Stimulated activated naive B cell treated with anti-CD40 and anti-IgM and Interleukin-4, amounts not matched to agents 10 μg/mL and 1 μg/mL and 100 μg/mL, for 72 hours (primary cell): ENCODE measurements at places on chromosomes 6 and 20.
A peak's percentile ranks its signal among the peaks of the same experiment; 100 is the strongest.

DNA sequence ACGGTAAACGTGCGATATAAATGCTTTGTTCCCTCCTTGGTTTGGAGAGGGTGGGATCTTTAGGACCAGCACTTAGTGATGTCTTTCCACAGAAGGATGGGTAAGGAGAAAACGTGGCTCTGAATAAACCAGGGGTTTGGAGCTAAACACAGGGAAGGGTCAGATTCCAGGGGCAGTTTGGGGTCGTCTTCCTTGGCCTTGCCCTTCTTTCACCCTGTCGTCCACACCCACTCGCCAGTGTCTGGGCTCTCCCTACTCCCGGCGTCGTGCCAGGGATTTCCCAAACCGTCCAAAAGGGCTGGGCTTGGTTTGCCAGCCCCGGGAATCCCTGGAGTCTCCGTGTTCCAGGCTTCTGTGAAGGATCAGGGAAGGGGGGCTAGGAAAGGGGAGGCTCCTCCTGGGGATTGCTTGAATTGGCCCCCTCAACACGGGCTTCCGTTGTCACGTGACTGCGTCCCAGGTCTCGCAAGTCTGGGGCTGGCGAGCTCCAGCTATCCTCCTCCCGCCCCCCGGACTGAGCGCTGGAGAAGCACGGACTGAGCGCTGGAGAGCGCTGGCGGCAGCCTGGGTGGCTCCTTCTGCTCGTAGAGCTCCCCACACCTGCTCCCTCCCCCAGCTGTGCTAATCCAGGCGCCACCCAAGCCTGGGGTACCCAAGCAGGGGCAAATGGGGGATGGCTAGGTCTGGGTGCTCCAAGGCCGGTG is 9.4 kb upstream of the ARMC12 start:
- H3K36me3 ChIP-seq, result no peaks in the 10 kb centered on the region
- H3K4me1 ChIP-seq, result peaks cover 43% of the 10 kb centered on the region
- H3K4me3 ChIP-seq, result peak overlapping the region; percentile 52
- peaks cover 6% of the 10 kb centered on the region for H3K27me3 ChIP-seq
- H3K27ac ChIP-seq, result peak overlapping the region; percentile 10

GRCh38 chr6:42374018-42374669 is 77.6 kb downstream of the TRERF1 start:
- H3K4me1 ChIP-seq, result peaks cover 30% of the 10 kb centered on the region
- H3K27me3 ChIP-seq, result no peaks in the 10 kb centered on the region
- no peak for DNase-seq
- peak overlapping the region; percentile 79 for H3K27ac ChIP-seq

DNA sequence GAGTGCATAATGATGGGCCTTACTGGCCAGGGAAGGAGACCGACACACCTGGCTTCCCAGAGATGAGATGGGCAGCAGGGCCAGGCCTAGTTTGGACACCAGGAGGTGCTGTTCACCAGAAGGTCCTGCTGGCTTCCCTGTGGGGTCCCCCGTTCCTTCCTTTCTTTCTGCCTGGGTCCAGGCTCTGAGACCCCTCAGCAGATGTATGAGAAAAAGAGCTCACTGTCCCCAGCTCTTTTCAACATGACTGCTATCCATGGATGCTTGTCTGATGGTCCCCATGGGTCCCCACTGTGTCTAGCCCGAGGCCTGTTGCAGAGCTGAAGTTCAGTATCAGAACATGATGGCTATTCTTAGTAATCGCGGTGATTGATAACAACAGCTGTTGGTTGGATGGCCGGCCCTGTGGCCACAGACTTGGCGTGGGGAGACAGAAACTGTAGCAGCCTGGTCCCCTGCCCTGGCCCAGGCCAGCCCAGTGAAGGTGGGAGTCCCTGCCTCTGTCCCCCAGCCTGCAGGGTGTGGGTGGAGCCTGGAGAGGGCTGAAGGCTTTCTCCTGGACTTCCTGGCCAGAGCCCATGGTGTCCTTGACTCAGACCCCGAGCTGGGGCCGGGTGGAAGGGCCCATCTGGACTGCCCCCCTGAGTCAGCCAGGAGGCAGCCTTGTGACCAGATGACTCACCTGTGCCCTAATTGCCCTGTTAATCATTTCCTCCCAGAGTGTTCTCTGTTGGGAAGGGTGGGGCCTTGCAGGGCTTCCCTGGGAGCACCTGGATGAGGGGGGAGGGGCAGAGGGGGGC is 9.9 kb upstream of the BAK1 start:
- no peak for DNase-seq
- no peak overlapping the region for H3K4me3 ChIP-seq
- H3K27me3 ChIP-seq, result no peaks in the 10 kb centered on the region
- peaks cover 57% of the 10 kb centered on the region for H3K4me1 ChIP-seq
- H3K27ac ChIP-seq, result peak overlapping the region; percentile 95

- no peak overlapping the region for H3K4me3 ChIP-seq
- H3K27me3 ChIP-seq, result no peaks in the 10 kb centered on the region
- no peak overlapping the region for H3K27ac ChIP-seq
Observed at GRCh38 chr6:138582573-138582972, 83.3 kb upstream of the NHSL1 start.

DNA sequence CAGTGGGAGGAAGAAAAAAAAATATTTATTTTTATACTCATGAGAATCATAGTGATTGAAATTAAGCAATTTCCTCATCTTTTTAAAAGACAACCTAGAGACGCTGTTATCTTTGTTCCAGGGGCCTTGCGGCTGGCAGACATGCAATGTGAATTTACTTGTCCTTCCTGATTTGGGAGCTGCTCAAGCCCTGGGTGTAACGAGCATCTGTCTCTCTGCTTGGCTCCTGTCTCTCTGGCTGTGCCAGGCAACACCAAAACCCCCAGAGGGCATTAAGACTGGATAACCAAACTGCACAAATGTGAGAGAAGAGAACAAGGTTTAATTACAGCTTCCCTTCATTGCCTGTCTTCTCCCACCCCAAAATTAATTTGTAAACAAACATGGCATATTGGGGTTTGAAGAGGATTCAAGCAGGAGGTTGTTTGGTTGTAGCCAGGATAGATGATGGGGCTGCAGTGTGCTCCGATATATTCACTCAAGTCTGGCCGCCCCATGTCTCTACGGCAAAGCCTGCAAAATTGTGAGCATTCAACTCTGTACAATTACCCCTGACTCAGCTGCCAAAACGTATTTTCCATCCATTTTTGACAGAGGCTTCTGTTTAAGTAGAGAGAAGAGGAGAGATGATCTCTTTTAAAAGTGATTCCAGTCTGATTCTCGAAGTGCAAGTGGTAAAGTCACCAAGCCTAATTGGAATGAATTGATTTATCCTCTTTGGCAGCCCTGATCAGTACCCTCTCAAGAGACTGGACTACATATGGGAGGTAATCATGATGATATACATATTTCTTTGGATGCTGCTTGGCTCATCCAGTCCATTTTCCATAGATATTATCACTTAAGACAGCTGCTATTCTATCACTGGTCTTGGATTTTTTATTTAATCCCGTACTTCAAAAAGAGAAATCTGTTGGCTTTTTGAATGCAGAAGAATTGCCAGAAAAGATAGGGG is 170.2 kb downstream of the SLC24A3 start:
- H3K4me1 ChIP-seq, result no peaks in the 10 kb centered on the region
- no peak overlapping the region for H3K4me3 ChIP-seq
- peaks cover 4% of the 10 kb centered on the region for H3K27me3 ChIP-seq
- no peaks in the 10 kb centered on the region for H3K36me3 ChIP-seq
- no peak for DNase-seq

DNA sequence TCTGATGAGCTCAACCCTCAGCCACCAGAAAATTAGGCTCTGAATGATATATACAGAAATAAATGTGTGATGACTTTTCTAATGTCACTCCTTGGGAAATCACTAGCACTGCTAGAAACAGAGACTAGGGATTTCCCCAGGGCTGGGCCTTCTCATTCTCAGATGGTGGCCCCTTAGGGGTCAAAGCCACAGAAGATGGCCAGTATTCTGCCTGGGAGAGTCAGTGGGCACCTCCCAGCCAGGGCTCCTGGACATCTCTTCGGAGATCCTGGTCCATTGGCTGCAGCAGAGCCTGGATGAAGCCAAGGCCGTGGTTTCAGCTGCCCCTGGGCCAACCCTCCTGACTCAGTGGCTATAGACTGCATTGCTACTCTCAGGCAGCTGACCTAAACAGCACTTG is 276.9 kb upstream of the SUPT3H start:
- H3K36me3 ChIP-seq, result no peaks in the 10 kb centered on the region
- DNase-seq, result no peak
- H3K27ac ChIP-seq, result no peak overlapping the region
- H3K4me3 ChIP-seq, result no peak overlapping the region
- H3K27me3 ChIP-seq, result peaks cover 21% of the 10 kb centered on the region

- peaks cover 42% of the 10 kb centered on the region for H3K36me3 ChIP-seq
- DNase-seq, result no peak
- H3K27me3 ChIP-seq, result no peaks in the 10 kb centered on the region
- no peaks in the 10 kb centered on the region for H3K4me1 ChIP-seq
- H3K4me3 ChIP-seq, result no peak overlapping the region
- no peak overlapping the region for H3K27ac ChIP-seq
Observed at GRCh38 chr6:125882243-125882642, 74.3 kb upstream of the HINT3 start.

GRCh38 chr6:42179945-42180313 is 6.8 kb downstream of the GUCA1A start:
- H3K36me3 ChIP-seq, result no peaks in the 10 kb centered on the region
- no peak overlapping the region for H3K4me3 ChIP-seq
- H3K27ac ChIP-seq, result no peak overlapping the region
- H3K27me3 ChIP-seq, result peaks cover 16% of the 10 kb centered on the region
- peaks cover 28% of the 10 kb centered on the region for H3K4me1 ChIP-seq
- no peak for DNase-seq

GRCh38 chr6:13284646-13285045 is 43.7 kb downstream of the TBC1D7 start:
- H3K4me1 ChIP-seq, result peaks cover 53% of the 10 kb centered on the region
- peak overlapping the region; percentile 25 for H3K27ac ChIP-seq
- no peak for DNase-seq
- peak overlapping the region; percentile 30 for H3K4me3 ChIP-seq
- no peaks in the 10 kb centered on the region for H3K27me3 ChIP-seq

- peaks cover 61% of the 10 kb centered on the region for H3K36me3 ChIP-seq
- no peak for DNase-seq
- H3K27me3 ChIP-seq, result no peaks in the 10 kb centered on the region
Observed at GRCh38 chr20:56513161-56514150, 11.1 kb upstream of the FAM209A start.

DNA sequence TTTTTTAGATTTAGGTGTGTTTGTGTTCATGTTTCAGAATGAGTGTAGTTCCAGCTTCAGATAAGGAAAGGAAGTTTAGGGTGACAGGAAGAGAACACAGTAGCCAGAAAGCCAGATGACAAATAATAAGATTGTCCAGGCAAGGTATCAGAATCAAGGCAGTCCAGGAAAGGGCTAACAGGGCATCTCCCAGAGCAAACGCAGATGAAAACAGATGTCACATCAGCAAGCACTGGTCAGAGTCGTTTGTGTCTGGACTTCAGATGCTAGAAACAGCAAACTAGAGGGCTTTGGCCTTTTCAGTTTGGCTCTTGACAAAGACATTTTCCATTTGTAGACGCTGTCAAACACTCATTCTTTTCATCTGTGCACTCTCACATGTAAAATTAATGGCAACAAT is 65.5 kb downstream of the VIP start:
- no peak overlapping the region for H3K4me3 ChIP-seq
- no peaks in the 10 kb centered on the region for H3K27me3 ChIP-seq
- no peak overlapping the region for H3K27ac ChIP-seq
- no peaks in the 10 kb centered on the region for H3K36me3 ChIP-seq
- no peaks in the 10 kb centered on the region for H3K4me1 ChIP-seq

- H3K27ac ChIP-seq, result peak overlapping the region; percentile 27
- H3K36me3 ChIP-seq, result no peaks in the 10 kb centered on the region
- no peak for DNase-seq
- H3K4me3 ChIP-seq, result no peak overlapping the region
- peaks cover 13% of the 10 kb centered on the region for H3K4me1 ChIP-seq
Observed at GRCh38 chr6:2957696-2958330, 13.6 kb downstream of the SERPINB6 start.

DNA sequence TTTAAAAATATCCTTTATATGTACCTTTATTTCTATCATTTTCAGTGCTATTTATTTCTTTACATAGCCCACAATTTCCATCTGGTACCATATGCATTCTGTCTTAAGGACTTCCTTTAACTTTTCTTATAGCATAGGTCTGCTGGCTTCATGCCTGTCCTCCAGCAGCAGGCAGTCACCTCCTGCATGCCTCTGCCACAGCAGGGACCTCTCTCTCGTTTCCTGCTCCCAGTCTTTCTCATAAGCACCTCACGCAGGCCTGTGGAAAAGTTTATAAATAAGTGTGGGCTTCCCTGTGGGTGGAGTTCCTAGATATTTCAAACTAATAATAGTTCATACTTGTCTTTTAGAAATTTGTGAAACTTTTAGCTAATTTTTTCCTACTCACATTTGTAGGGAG is 133.9 kb downstream of the KCNQ5 start:
- peaks cover 3% of the 10 kb centered on the region for H3K36me3 ChIP-seq
- H3K4me3 ChIP-seq, result no peak overlapping the region
- no peak for DNase-seq
- H3K27me3 ChIP-seq, result no peaks in the 10 kb centered on the region

- DNase-seq, result no peak
- peaks cover 21% of the 10 kb centered on the region for H3K4me1 ChIP-seq
- no peak overlapping the region for H3K27ac ChIP-seq
- H3K36me3 ChIP-seq, result peaks cover 3% of the 10 kb centered on the region
Observed at GRCh38 chr6:144244688-144245087, 40.4 kb upstream of the UTRN start.

DNA sequence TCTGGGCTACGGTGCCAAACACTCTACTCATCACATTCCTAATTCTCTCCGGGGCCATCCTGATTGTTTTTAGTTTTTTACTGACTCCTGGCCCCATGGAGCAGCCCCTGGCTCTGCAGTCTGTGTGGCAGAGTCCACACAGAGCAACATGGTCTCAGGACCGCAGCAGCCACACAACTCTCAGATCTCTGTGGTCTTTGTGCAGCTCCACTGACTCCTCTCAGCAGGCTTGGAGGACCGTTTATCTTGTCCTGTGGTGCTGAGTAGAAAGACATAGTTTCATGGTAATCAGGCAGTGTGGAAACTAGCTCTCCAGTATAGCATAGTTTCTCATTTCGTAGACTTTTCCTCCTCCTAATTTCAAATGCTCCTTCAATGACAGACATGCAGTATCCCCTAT is 168.4 kb downstream of the EDN1 start:
- H3K4me3 ChIP-seq, result no peak overlapping the region
- no peak for DNase-seq
- H3K36me3 ChIP-seq, result no peaks in the 10 kb centered on the region
- peaks cover 13% of the 10 kb centered on the region for H3K27me3 ChIP-seq
- H3K27ac ChIP-seq, result no peak overlapping the region

GRCh38 chr6:159790956-159791598 is 810 bp downstream of the MRPL18 start:
- H3K4me3 ChIP-seq, result peak overlapping the region; percentile 96
- H3K27ac ChIP-seq, result peak overlapping the region; percentile 95
- peaks cover 50% of the 10 kb centered on the region for H3K36me3 ChIP-seq
- peak; percentile 13 for DNase-seq
